ENCODE measurements at places on chromosomes 5 and 9.

DNA sequence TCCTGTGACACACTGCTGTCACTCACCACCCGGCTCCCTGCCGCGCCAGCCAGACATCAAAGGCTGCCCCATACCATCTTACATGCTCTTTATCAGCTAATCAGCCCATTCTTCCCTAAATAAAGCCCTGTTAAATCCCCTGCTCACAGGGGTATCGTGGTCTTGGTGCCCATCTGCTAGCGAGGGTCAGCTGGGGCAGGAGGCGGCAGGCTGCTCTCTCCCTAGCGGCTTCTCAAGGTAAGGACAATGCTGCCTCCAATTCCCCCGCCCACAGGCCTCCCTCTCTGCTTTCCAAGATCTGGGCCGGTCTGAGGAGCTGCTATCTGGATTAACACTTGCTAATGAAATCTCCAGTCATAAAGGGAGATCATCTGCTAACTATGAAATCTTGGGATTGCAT is 26.8 kb downstream of the BARHL1 start:
- no peak for DNase-seq

DNA sequence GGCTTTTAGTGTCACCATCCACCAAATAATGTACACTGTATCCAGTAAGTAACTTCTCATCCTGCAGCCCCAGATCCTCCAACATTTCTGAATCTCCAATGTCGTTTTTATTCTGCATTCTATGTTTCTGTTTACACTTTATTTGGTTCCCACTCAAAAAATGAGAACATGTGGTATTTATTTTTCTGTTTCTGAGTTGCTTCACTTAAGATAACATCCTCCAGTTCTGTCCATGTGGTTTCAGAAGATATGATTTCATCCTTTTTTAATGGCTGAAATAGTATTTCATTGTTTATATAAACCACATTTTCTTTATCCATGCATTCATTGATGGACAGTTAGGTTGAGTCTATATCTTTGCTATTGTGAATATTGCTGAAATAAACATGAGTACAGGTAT is 677.3 kb upstream of the FTMT start:
- no peak for DNase-seq

- peak; percentile 36 for DNase-seq
Observed at GRCh38 chr9:84293001-84293798, 47.4 kb downstream of the SLC28A3 start.

- DNase-seq = no peak
Observed at GRCh38 chr5:123582550-123583285, 70.7 kb downstream of the CSNK1G3 start.

- DNase-seq = no peak
Observed at GRCh38 chr5:65742565-65743231, 20.7 kb downstream of the NLN start.

GRCh38 chr5:411728-412127 is 31.2 kb upstream of the EXOC3 start:
- peak; percentile 62 for DNase-seq

DNA sequence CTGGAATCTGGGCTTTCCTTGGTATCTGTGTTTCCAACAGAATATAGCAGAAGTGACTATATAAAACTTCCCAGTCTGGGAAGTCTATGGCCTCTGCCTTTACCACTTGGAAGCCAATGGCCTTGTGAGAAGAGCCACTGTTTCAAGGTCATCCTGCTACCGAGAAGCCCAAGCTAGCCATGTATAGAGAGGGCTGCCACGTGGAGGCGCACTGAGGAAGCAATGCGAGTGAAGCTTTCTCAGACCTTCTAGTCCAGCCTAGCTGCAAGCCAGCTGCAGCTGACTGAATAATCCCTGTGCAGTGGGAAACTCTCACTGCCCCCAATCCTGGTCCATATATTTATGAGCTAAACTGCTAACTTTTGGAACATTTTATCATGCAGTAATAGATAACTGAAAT is 661.8 kb upstream of the RIOK2 start:
- DNase-seq = no peak

DNA sequence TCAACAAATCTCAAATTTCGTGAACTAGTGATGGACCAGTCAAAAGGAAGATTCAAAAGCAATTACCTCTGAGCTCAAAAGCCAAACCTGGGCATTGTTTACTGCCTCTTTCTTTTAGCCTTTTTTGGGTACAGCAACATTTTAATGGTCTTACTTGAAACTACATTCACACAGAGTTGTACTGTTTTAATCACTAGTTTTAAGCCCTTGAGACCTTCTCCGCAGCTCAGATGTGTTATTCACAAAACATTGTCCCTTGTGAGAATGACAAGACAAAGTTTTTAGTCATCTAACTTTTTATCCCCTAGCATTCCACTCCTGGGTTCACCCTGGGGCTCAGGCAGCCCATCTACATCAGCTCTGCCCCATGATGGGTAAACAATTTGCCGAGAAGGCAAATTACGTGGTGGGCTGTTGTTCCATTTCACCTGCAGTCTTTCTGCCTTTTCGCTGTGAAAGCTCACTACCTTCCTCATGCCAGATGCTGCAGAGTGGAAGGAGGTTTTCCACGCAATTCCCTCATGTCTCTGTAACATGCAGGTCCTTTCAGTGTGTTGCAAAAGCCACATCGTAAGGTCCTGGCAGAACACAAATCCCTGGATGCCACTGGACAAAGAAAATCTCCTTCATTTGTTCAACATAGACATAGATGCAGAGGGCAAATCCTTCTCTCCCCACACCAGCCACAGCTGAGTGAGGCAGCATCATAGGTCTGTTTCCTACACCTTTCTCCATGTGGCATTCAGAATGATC is 175.7 kb downstream of the EBF1 start:
- DNase-seq = no peak

GRCh38 chr5:168104350-168104749 is 187.1 kb upstream of the WWC1 start:
- no peak for DNase-seq

DNA sequence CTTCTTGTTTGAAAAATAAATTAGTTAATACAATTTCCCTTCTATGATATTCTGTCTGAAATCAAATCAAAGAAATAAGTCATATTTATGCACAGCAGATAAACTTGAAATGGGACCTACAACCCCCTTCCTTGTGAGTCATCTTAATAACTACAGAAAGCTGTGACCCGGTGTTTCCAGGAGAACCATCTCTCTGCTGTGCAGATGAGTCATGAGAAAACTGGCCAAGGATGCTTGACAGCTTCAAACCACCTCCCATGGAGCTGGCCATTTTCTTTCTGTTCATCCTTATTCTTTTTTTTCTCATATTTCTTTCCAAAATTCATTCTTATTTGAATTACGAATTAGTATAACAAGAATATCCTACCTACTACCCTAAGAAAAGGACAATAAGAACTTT is 43.4 kb upstream of the NR4A3 start:
- no peak for DNase-seq

DNA sequence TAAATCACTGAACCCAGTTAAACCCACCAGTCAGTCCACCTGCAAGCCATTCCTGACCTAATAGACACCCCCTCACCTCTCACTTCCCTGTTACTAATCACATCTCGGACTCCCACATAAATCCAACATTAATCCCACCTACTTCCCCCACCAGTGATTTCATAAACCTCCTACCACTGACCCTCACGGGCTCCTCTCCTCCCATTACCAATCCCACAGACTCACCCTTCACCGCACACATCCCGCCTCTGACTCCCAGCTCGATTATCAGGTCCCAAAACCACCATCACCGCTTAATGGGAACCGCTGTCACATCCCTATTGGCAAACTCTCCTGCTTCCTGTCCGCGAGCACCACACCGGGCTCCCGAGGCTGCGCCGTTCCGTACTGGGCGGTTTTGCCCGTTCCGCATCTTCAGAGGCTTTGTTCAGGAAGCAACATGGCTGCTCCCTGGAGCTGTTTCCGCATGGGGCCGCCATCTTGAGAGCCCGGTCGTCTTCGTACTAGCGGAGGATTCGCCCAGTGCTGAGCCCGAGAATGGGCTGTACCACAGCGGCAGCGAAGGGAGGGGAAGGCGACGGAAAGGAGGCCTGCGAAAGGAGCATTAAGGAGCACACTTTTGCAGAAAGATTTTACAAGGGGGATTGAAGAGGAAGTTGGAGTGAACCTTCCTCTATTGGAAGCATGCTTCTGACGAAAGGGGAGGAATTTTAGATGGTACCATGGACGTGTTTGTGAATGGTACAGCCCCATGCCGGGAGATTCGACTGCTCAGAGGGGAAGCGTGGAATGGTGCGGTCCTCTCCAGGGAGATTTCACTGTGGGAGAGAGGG is at the start of gene ZNF300:
Gene ZNF300, minus strand, starts transcription at position 502 of the 833 bp plus-strand sequence. CDS start 1,825 bp downstream, outside the sequence.
- peak; percentile 70 for DNase-seq

- no peak for DNase-seq
Observed at GRCh38 chr5:156589104-156589945, 260.8 kb upstream of the PPP1R2B start.

Measured in activated T-cell treated with anti-CD3 and anti-CD28 coated beads, Interleukin-2, amount 50 U/mL, for 48 hours (primary cell).